ENCODE measurements at places on chromosomes 16 and 17.

- H3K27me3 ChIP-seq, result no peaks in the 10 kb centered on the region
- H3K36me3 ChIP-seq, result no peaks in the 10 kb centered on the region
- H3K27ac ChIP-seq, result no peak overlapping the region
- no peak for DNase-seq
These were observed 17.6 kb downstream of the ZSWIM7 start for GRCh38 chr17:15981646-15982580.

- H3K27me3 ChIP-seq, result no peaks in the 10 kb centered on the region
- H3K4me1 ChIP-seq, result peaks cover 8% of the 10 kb centered on the region
- no peaks in the 10 kb centered on the region for H3K36me3 ChIP-seq
- H3K4me3 ChIP-seq, result peak overlapping the region; percentile 40
- no peak for DNase-seq
These were observed 448 bp downstream of the MT1M start for GRCh38 chr16:56632848-56633365.

DNA sequence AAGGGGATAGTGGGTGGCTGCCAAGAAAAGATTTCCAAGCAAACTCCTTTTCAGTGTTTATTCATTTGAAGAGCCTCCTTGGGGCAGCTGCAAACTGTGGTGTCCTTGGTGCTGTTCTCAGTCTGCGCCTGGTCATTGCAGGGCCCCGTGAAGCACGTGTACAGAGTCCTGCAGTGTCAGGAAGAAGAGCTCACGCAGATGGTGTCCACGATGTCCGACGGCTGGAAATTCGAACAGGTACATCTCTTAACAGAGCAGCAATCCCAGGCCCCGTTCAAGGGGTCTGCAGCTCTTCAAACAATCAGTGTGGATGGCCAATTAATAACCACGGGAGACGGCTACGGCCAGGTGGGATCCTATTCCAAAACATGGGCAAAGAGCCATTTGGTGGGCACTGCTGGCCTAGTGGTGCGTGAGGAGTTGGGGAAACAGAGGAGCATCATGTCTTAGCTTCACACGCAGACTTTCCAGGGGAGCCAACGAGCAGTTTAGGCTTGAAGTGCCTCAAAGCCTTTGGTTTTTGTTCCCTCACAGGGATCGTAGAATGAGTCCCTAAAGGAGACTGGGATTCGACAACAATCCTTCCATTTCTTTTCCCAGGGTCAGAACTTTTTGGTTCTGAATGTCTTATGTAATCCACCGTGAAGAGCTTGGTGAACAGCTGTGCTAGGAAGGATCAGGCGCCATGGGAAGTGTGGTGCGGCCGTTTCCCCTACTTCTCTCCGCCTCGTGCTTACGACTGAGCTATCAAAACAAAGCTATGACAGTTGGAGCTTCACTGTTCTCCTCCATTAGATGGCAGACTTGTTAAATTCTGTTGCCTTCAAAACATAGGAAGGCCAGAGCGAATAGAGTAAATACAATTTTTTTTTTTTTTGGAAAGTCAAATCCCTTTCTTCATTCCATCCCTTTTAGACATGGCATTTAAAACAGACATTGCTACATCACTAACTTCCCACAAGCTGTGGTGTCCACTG is 12.6 kb downstream of the KCTD2 start:
- no peaks in the 10 kb centered on the region for H3K27me3 ChIP-seq
- H3K4me1 ChIP-seq, result peaks cover 12% of the 10 kb centered on the region
- peak overlapping the region; percentile 72 for H3K27ac ChIP-seq
- no peak overlapping the region for H3K4me3 ChIP-seq

- H3K27ac ChIP-seq, result no peak overlapping the region
- H3K4me1 ChIP-seq, result no peaks in the 10 kb centered on the region
- DNase-seq, result no peak
- no peaks in the 10 kb centered on the region for H3K27me3 ChIP-seq
- no peaks in the 10 kb centered on the region for H3K36me3 ChIP-seq
These were observed 387.3 kb upstream of the XYLT1 start for GRCh38 chr16:17858061-17858460.

- no peaks in the 10 kb centered on the region for H3K27me3 ChIP-seq
- no peaks in the 10 kb centered on the region for H3K4me1 ChIP-seq
- H3K4me3 ChIP-seq, result no peak overlapping the region
- H3K36me3 ChIP-seq, result no peaks in the 10 kb centered on the region
These were observed 10.2 kb downstream of the RAB11FIP4 start for GRCh38 chr17:31401456-31402254.

GRCh38 chr17:50187751-50188530 is 13.5 kb downstream of the COL1A1 start:
- H3K27me3 ChIP-seq, result no peaks in the 10 kb centered on the region
- no peak for DNase-seq
- no peak overlapping the region for H3K4me3 ChIP-seq
- H3K4me1 ChIP-seq, result no peaks in the 10 kb centered on the region

Data from testis (tissue), 5 donors.